ENCODE measurements at places on chromosomes 4 and X. TPM values are rescaled to one million over a fixed set of nuclear protein-coding genes. Genes with fewer than 3 reads are reported as not detected.

- no peak for DNase-seq
Observed at GRCh38 chr4:168199260-168199957, 107.1 kb downstream of the ANXA10 start.

GRCh38 chrX:136165406-136165805 lies 18.1 kb downstream of the FHL1 start:
- DNase-seq, result no peak

- DNase-seq, result no peak
Observed at GRCh38 chr4:64200001-64200555, 209.2 kb downstream of the TECRL start.

The TBC1D8B gene
- 2.6 TPM for polyA plus RNA-seq

- DNase-seq, result no peak
Observed at GRCh38 chrX:101362757-101363156, 14.2 kb upstream of the TIMM8A start.

DNA sequence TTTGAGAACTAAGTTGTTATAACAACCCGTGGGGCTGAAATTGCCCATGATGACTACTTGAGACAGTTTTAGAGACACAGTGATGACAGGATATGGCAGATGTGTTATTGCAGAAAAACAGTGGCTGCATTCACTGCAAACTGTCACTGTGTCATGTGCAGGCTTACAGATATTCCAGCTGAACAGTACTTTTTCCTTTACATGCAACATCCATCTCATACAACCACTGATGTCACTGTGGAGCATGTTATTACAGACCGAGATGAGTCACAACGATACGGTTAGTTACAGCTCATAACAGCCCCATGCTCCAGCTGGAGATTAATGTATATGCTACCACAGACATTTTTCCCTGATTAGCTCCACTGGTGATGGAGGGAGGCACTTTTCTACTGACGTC lies 207.4 kb downstream of the TMA16 start:
- DNase-seq, result no peak

DNA sequence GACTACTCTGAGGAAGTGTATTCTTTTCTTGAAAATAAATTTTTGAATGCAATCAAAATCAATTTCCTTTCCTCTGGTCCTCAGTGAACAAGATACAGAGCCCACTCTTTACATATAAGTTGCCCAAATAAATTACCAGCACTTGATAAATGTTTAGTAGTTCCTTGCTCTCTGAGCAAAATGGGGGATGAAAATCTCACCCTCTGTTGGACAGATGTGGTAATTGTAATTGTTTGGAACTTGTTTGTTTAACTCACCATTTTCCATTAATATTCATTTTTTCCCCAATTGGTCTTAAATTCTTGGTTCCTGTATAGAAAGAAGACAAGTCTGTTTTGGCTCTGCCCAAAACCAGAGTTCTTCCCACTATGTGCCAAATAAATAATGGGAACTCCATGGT lies 146.3 kb downstream of the LDB2 start:
- no peak for DNase-seq

DNA sequence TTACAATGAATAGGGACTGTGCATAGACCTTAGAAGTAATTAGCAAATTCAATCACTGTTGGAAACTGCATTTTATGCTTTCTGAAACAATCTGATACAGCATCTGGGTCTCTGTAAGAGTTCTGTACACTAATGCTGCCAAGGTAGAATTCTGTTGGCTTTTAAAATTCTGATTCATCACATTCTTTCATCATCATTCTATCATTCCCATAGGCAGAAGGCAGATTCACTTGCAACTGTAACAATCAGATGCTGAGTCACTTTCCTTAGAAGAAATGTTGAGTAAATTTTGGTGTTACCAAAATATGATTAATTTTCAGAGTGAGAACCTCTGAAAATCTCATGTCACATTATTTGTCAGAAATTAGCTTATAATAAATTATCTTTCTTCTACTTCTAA lies 267.2 kb downstream of the MAPK10 start:
- DNase-seq, result no peak
